ENCODE measurements at places on chromosomes 6 and 20. TPM values are rescaled to one million over a fixed set of nuclear protein-coding genes. Genes with fewer than 3 reads are reported as not detected.

DNA sequence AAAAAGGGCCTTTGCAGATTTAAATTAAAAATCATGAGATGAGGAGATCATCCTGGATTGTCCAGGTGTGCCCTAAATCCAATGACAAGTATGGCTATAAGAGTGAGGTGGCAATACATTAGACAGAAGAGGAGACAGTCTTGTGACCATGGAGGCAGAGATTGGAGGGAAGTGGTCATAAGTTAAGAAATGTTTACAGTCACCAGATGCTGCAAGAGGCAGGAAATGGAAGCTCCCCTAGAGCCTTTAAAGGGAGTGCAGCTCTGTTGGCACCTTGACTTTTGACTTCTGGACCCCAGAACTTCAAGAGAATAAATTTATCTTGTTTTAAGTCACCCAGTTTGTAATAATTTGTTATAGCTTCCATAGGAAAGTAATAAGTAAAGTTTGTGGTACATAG lies 61.1 kb downstream of the HMGN3 start:
- DNase-seq = no peak
- H3K27ac ChIP-seq = no peak overlapping the region
- H3K4me3 ChIP-seq = no peak overlapping the region
- no peaks in the 10 kb centered on the region for H3K36me3 ChIP-seq
- no peaks in the 10 kb centered on the region for H3K27me3 ChIP-seq
- no peaks in the 10 kb centered on the region for H3K4me1 ChIP-seq

DNA sequence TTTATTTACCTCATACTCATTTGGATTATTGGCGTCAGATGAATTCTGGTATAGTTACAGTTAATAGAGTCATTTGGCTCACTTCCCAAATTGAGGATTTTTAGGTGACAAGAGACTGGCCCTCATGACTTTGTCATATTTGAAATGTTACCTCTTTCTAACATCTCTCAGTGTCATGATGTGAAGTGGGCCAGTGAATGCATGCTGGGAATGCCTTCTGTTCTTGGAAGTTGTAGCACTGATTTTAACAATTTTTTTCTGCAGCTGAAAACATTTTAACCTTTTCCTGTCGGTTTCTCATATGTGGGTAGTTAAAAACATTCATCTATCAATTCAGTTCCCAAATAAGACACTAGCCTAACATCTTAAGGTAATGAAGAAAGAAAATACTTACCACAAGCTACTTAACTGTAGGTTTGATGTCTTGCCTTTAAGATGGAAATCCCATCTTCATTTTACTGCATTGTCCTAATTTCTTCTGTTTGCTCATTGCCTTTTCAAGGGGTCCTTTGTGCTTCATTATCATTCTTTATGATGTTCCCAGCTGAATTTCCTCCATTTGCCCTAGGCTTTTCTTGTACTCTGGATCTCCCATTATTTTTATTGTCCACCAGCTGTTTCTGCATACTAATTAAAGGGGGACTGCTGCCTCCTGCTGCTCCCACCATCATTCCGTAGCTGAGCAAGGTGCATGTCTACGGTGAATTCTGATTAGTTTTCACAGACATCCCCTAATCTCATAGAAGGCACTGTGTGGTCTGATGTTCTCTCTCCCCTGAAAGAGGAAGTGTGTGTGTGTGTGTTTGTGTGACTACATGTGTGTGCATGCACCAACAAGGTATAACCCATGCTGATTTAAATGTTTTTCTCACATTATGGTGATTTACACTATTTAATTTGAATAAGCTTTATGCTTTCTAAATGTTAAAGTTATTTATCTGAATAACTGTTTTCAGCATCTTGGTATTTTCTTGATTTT lies 109.5 kb downstream of the B3GAT2 start:
- no peaks in the 10 kb centered on the region for H3K27me3 ChIP-seq
- DNase-seq = no peak
- H3K27ac ChIP-seq = no peak overlapping the region
- H3K36me3 ChIP-seq = peaks cover 4% of the 10 kb centered on the region
- H3K4me3 ChIP-seq = no peak overlapping the region

- H3K36me3 ChIP-seq = no peaks in the 10 kb centered on the region
- H3K4me3 ChIP-seq = no peak overlapping the region
- no peaks in the 10 kb centered on the region for H3K27me3 ChIP-seq
Measured at GRCh38 chr6:38213251-38213658, 393.7 kb downstream of the ZFAND3 start.

Gene ACSS1
- 102 TPM for polyA plus RNA-seq

Gene BANF2
- polyA plus RNA-seq = not detected

Measured in large intestine (tissue), 12 donors.